ENCODE measurements at places on chromosomes 5 and 9. TPM values are rescaled to one million over a fixed set of nuclear protein-coding genes. Genes with fewer than 3 reads are reported as not detected.

RRAGA gene
- 59.1 TPM for total RNA-seq

TAF11L5 gene
- not detected for total RNA-seq

TTC23L gene
- not detected for total RNA-seq

RASEF gene
- total RNA-seq, result not detected

HAVCR2 gene
- total RNA-seq, result 3.7 TPM

CAMK4 gene
- total RNA-seq, result 0.67 TPM

IFNA13 gene
- total RNA-seq, result not detected

RGS3 gene
- 184 TPM for total RNA-seq

FCN1 gene
- total RNA-seq, result 2.1 TPM

TAF11L10 gene
- not detected for total RNA-seq

MORN5 gene
- not detected for total RNA-seq

SAXO1 gene
- not detected for total RNA-seq

ANKRD20A1 gene
- total RNA-seq, result 2.6 TPM

CAVIN4 gene
- total RNA-seq, result 33.3 TPM

IRF1 gene
- 10.1 TPM for total RNA-seq

ANKRD18A gene
- 1.3 TPM for total RNA-seq

PCAT7 gene
- total RNA-seq, result not detected

SLC36A1 gene
- total RNA-seq, result 3.9 TPM

FBP2 gene
- not detected for total RNA-seq

HTR1A gene
- total RNA-seq, result not detected

PKD2L2 gene
- total RNA-seq, result not detected

ZNF618 gene
- total RNA-seq, result 1.4 TPM

MEIKIN gene
- total RNA-seq, result not detected

SHOC1 gene
- total RNA-seq, result not detected

SLC6A7 gene
- total RNA-seq, result not detected

GFPT2 gene
- total RNA-seq, result 27.2 TPM

VCAN gene
- total RNA-seq, result 139 TPM

SLCO4C1 gene
- 0.22 TPM for total RNA-seq

PCA3 gene
- total RNA-seq, result not detected

PITX1 gene
- total RNA-seq, result not detected

TLN1 gene
- 273 TPM for total RNA-seq

MCTP1 gene
- total RNA-seq, result 5.1 TPM

NTRK2 gene
- 11.9 TPM for total RNA-seq

PIGO gene
- 9.0 TPM for total RNA-seq

SLC22A4 gene
- total RNA-seq, result 2.8 TPM

FLT4 gene
- total RNA-seq, result 2.0 TPM

PCDHA13 gene
- 0.39 TPM for total RNA-seq

TXNDC8 gene
- not detected for total RNA-seq

CDX1 gene
- total RNA-seq, result not detected

MYMK gene
- total RNA-seq, result not detected

ARHGEF37 gene
- total RNA-seq, result 11.0 TPM

SLC34A3 gene
- not detected for total RNA-seq

WWC1 gene
- total RNA-seq, result 8.1 TPM

ADAMTSL1 gene
- 3.8 TPM for total RNA-seq

FCN2 gene
- not detected for total RNA-seq

GFRA3 gene
- total RNA-seq, result 0.85 TPM

GABRA1 gene
- total RNA-seq, result not detected

ANKRD31 gene
- 0.07 TPM for total RNA-seq

FOXD4L6 gene
- total RNA-seq, result not detected

POU5F2 gene
- 0.35 TPM for total RNA-seq

NTNG2 gene
- total RNA-seq, result 16.9 TPM
